ENCODE measurements at places on chromosomes 13 and 19.
A peak's percentile ranks its signal among the peaks of the same experiment; 100 is the strongest.

DNA sequence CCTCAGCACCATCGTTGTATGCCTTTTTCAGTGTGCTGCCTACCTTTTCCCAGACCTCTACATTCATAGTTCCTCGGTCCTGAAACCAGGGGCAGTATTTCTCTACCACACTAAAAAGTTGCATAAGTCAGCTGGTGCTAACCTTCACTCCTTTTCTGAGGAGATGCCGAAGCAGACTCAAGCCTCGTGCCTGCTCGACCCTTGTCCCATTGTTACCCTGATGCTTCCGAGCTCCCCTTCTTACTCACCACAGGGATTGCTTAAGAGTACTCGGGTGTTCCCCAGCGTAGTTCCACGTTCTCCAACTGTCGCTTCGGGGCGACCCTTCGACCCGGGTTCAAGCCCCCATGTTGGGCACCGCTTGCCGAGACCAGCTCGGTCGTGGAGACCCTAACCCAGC, 19.0 kb upstream of the IL17D start:
- no peak for DNase-seq

- peak; percentile 9 for DNase-seq
Observed at GRCh38 chr13:72163678-72164077, 296.7 kb upstream of the DACH1 start.

DNA sequence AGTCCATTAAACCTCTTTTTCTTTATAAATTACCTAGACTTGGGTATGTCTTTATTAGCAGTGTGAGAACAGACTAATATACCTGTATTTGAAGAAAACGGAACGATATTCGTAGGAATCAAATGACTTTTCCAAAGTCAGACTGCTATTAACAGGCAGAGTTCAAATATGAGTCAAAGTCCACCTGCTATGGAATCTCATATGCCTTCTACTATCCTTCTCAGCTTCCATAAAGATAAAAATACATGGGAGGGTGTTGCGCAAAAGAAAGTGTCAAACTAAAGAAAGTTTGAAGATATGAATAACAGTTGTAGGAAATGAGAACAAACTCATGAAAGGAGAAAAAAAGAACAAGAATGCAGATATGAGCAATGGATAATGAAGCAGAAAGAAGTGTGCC, 704.6 kb downstream of the EFNB2 start:
- no peak for DNase-seq

GRCh38 chr13:108573455-108573854, 56.0 kb upstream of the MYO16 start:
- DNase-seq = no peak

DNA sequence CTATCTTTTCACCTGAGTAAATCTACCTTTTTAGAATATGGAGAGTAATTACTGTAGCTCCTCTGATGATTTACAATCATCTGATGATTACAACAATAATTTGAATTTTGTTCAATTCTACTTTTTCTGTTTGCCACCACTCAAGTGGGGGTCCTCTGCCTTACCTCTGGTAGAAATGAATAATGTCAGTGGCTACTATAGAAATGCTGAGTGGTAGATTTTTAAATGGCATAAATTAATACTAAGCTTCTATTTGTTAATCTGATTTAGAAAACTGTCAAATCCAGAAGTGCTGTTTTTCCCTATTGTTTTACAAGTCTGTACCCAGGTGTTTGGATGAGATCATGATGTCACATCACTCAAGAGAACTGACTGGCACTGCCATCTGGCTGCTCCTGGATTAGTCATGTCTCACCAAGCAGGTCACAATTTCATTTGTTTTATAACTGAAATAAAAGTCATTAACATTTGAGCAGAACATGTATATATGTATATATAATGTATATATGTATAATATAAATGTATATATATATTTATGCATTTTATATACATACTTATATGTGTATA, 494.8 kb downstream of the TBC1D4 start:
- no peak for DNase-seq

- no peak for DNase-seq
Observed at GRCh38 chr13:42660333-42660965, 86.5 kb downstream of the TNFSF11 start.

- no peak for DNase-seq
Observed at GRCh38 chr13:49858178-49858856, 65.8 kb upstream of the KPNA3 start.

GRCh38 chr13:51057906-51058305, 53.2 kb downstream of the C13orf42 start:
- DNase-seq = no peak

DNA sequence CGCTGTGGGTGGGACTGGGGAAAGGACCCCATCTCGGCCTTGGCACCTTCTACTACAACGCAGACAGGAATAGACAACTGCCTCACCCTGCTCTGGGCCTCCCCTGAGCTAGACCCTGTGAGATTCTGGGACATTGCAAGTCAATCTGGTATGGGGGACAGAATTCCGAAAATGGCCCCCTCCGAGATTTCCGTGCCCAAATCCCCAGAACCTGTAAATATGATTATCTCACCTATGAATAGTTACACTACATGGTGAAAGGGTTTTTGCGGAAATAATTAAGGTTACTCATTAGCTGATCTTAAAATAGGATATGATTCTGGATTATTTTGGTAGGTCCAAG, 618 bp upstream of the ZBTB45 start:
- DNase-seq = no peak

DNA sequence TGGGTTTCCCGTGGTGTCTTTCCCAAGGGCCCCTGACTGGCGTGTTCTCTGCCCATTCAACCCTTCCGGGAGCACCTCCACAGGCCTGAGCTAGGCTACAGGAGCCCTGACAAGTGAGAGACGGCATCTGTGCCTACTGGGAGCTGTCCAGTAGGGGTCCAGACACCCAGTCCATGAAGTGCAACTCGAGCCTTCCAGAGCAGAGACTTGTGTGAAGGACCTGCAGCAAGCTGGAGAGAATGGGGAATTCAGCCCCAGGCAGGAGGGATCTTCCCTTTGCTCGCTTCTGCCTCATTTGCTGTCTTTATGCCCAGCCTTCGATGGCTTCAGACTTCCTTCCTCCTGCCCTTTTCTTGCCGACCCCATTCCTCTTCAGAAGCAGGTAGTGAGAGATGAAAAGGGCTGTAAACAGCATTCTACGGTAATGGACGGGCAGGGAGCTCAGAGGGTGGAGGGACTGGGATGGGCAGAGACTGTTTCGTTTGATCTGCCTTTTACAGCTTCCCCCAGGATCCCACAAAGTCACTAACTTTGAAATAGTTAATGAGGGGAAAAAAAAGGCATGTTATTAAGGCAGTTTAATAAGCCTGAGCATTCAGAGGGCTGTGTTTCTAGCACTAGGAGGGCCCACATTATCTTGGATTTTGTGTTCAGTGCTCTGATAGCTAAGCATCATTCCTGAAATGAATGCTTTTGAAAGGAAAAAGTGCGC, 327.6 kb downstream of the FGF9 start:
- no peak for DNase-seq

DNA sequence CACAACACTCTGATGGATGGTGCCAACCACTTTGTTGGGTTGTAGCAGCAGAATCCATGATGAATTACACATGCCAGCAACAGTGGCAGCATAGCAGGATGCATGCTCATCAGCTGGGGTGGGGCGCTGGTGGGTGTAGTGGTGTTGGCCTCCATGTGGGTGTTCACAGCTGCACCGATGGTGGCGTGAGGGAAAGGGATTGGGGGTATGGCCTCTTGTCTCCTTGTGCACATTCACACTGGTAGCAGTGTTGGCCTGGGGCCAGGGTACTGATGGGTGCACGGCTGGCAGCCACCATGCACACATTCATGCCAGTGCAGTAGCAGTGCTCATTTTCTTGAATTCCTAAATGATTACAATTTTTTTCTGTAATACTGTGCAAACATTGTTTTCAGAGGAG, 2748.8 kb upstream of the PCDH20 start:
- DNase-seq = no peak

DNA sequence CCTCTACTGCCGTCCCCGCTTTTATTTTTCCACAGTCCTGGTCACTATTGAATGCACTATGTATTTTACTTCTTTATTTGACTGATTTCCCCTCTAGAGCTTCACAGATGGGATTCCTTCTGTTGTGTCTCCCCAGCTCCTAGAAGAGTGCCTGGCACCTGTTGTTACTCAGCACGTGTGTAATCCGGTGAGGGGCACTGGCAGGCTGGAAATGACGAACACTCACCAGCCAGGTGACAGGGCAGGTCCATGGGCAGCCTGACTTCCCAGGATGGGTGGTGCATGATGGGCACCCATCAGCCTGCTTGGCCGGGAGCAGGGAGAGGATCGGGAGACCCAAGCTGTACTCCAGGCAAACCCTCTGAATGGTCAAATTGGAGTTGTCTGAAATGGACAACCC, 67.2 kb downstream of the CEBPG start:
- no peak for DNase-seq

DNA sequence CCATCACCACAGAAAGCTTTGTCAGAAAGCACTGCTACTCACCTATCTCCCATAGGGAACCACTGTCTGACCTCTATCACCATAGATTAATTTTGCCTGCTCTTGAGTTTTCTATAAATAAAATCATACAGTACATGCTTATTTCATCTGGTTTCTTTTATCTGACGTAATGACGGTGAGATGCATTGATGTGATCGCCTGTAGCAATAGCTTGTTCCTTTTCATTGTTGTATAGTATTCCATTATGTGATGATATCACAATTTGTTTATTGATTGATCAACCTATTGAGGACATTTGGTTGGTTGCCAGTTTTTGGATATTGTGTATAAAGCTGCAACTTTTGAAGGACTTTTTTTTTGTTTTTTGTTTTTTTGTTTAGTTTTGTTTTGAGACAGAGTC, 51.9 kb upstream of the ADGRE1 start:
- no peak for DNase-seq

DNA sequence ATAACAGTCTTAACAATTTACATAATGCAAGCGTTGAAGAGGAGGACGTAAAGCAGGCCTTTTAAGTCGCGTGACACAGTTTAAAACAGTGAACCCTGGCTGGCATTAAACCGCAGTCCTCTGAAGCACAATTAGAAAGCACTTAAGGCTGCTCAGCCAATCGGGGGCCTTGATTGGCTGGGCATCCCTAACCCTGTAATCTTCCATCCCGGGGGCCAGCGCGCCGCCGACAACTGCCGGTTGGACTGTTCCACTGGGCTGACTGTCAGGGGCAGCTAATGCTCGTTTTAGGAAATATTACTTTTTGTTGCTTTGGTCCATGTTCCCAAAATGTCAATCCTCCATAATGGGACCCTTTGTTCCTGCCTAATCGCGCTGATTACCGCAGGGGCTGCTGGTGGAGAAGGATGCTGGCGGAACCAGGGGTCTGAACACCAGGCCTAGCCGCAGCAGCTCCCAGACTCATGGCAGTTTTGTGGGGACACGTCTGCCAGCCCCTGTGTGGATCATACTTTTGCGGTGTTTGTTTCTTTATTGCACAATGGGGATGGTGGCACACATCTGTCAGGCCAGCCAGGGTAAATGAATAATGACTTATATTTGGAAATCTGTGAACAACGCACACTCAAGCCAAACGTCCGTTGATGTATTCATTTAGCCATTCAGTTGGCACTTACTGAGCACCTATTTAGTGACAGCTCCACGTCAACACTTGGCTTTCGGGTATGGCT, 127.1 kb upstream of the SPACA7 start:
- no peak for DNase-seq

- DNase-seq = no peak
Observed at GRCh38 chr13:71853725-71854124, 13.3 kb downstream of the DACH1 start.

GRCh38 chr13:97327506-97328221, 105.5 kb downstream of the MBNL2 start:
- DNase-seq = no peak

GRCh38 chr19:28397800-28398199, 815.2 kb downstream of the UQCRFS1 start:
- no peak for DNase-seq

DNA sequence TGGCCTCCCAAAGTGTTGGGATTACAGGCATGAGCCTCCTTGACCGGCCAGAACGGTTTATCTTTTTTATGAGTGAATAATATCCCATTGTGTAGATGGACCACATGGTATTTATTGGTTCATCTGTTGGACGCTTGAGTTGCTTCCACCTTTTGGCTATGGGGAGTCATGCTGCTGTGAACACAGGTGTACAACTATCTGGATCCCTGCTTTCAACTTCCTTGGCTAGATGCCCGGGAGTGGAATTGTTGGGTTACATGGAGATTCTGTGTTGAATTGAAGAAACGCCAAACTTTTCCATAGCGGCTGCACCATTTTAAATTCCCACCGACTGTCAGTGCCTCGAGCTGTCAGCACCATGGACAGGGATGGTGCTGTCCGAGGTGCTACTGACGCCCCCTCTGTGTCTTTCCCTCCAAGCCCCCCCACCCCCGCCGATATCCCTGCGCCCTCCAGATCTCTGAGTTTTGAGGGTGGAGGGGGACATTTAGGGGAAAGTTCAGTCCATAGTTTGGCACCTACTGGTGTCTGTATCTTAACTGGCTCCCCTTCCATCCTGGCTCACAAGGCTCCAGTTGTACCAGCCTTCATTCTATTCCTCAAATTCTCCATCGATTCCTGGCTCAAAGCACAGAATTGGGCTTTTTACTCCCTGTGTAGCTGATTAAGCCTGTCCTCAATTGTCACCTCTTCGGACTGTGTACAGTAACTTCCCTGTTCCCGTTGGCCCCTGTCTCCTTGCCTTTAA, 27.3 kb downstream of the PNPLA6 start:
- DNase-seq = no peak

GRCh38 chr19:56838909-56839651, 1.4 kb downstream of the PEG3 start:
- DNase-seq = peak; percentile 99

- no peak for DNase-seq
Observed at GRCh38 chr13:94414141-94414540, 65.3 kb downstream of the DCT start.
